ENCODE measurements at places on chromosomes 3 and 15. TPM values are rescaled to one million over a fixed set of nuclear protein-coding genes. Genes with fewer than 3 reads are reported as not detected.

The TUSC7 gene
- total RNA-seq = not detected

The TEX55 gene
- total RNA-seq = not detected

- ATAC-seq = no peak
Measured at GRCh38 chr15:80662129-80662528, 33.0 kb upstream of the ABHD17C start.

- no peak for ATAC-seq
Measured at GRCh38 chr3:188472336-188472735, 318.4 kb downstream of the LPP start.

- ATAC-seq = no peak
Measured at GRCh38 chr3:150736903-150737832, 25.8 kb downstream of the SIAH2 start.

DNA sequence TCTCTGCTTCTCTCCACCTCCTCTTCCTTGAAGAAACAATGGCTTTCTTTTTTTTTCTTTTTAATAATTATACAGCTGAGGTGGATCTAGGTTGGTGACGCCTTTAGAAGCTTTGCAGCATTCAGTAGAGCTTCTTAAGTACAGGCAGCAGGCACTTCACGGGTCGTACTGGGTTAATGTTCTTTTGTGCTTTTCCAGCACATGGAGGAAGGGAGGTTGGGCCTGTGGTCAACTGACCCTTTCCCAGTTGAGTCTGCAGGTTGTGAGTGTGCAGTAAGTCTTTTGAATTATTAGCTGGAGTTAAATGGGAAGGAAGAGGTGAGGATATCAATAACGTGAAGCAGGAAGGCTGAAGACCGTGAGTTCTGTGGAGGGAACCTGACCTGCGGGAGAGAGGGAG, 7.0 kb downstream of the TRAK1 start:
- ATAC-seq = no peak

GRCh38 chr15:50702762-50703334, 16.3 kb upstream of the TRPM7 start:
- no peak for ATAC-seq

GRCh38 chr3:37511463-37511920, 337.1 kb upstream of the LRRFIP2 start:
- ATAC-seq = peak; percentile 48

All from gastroesophageal sphincter (tissue), 4 donors.